Fibroblast of lung (primary cell): ENCODE measurements at places on chromosomes 16 and 17.

- peak; percentile 82 for DNase-seq
These were observed 17.5 kb downstream of the EMC8 start for GRCh38 chr16:85781695-85782370.

DNA sequence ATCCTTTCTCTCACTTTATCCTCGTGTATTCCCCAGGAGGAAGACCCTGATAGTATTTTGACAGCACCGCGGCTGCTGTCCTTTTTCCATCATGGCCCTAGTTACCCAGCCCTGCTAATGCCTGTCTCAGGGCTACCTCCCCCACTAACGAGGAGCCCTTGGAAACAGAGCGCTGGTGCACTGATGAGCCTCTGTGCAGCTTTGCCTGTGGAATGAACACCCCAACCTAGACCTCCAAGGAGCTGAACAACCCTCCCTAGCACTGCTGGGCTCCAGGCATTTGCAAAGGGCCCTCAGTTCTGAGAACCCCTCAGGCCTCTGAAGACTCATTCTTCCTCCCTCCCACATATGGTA, 23.3 kb upstream of the CCL1 start:
- no peak for DNase-seq

GRCh38 chr17:81128338-81128737, 37.0 kb upstream of the PVALEF start:
- DNase-seq, result no peak

GRCh38 chr16:29857133-29857760, 5.8 kb downstream of the CDIPT start:
- peak; percentile 61 for DNase-seq

GRCh38 chr17:77424585-77425344, 284.0 kb downstream of the SEC14L1 start:
- DNase-seq, result peak; percentile 95

GRCh38 chr16:49486400-49486799, 112.8 kb downstream of the C16orf78 start:
- DNase-seq, result no peak

GRCh38 chr16:10923650-10924214, 18.5 kb downstream of the DEXI start:
- DNase-seq, result no peak

DNA sequence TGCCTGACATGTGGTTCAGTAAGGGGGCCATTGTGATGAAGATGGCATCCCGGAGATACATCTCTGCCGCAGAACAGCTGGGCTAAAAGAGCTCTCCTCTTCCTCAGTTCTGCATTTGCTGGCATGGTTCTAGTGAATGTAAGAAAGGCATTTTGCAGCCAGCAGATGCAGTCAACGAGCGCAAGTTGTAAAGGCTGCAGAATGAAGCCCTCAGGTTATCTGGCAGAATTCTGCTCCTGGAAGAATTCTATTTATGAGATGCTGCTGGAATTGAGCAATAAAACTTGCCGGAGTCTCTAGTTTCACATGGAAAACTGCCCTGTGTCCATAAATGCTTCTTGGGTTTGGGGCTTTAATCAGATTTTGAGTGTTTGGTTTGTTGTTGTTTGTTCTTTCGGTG, 176.8 kb upstream of the HSBP1 start:
- DNase-seq, result no peak

DNA sequence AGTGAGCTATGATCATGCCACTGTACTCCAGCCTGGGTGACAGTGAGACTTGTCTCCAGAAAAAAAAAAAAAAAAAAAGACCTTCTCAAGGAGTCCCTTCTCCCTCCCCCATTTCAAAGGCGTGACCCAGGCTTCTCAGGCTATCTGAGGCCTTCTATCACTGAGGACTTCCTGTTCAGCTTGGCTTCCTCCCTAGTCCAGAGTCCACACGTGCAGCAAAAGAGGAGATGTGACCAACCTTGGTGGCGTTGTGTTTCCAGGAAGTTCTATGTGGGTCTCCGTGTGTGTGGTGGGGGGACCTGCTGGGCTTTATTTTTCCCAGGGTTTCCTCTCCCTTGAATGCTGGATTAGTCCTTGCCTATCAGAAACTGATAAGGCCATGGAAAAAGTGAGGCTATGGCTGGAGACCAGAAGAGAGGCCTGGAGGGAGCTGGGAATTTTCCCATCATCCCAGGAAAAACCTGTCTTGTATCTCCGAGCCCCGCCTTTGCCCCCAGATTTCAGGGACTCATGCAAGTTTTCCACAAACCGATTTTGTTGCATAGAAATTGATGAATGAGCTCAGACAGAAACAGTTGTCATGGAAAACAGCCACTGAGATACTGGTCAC, 148.1 kb downstream of the SALL1 start:
- no peak for DNase-seq

DNA sequence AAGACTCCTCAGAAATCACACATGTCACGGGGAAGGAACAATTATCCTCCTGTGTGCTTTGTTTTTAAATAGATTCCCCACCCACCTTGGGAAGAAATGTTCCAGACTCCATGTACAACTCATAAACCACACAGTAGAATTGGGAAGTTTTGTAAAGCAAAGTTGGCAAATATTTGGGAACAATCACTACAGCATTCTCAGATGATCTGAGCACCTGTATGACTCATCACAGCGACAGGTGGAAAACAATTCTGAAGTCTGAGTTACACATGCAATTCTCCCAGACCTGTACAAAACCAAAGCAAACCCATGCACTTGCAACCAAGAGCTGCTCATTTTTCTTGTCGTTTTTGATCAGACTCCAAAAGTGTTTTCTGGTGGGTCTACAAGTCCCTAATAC, 14.4 kb upstream of the MYLK3 start:
- no peak for DNase-seq

- no peak for DNase-seq
These were observed 2.4 kb upstream of the PIK3R5 start for GRCh38 chr17:8967861-8968260.

- DNase-seq, result no peak
These were observed 54.2 kb upstream of the IL34 start for GRCh38 chr16:70592106-70592571.
